Umbilical cord (tissue), 2 donors: ENCODE measurements at places on chromosomes 11 and 22.

GRCh38 chr11:80104191-80104590 is 663.4 kb upstream of the TENM4 start:
- DNase-seq, result no peak

DNA sequence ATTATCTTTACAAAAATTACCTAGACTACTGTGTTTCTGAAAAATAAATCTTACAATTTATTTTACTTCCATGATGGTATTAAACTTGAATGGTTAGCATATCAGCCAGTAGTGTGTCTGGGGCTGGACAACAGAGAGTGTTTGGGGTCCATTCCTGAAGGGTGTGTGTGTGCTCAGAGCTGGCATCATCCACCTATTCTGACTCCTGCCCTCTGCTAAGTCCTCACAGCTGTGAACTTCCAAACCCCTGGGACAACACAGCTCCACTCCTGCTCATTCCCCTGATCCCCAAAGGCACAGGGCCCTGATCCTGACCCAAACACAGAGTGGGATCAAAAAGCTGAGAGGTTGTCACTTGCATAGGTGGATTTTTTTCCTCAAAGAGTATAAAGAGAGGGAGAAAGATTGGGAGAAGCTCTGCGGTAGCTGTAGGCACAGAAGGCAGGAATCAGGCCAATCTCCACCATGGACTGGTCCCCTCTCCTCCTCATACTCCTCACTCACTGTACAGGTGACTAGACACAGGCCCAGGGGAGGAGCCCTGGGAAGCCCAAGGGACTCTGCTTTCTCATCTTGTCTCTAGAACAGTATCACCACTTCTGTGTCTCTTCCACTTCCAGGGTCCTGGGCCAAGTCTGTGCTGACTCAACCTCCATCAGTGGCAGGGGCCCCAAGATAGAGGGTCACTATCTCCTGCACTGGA is 55.7 kb upstream of the TOP3B start:
- no peak for DNase-seq

GRCh38 chr11:662689-663274 is 25.7 kb downstream of the DRD4 start:
- peak; percentile 63 for DNase-seq

DNA sequence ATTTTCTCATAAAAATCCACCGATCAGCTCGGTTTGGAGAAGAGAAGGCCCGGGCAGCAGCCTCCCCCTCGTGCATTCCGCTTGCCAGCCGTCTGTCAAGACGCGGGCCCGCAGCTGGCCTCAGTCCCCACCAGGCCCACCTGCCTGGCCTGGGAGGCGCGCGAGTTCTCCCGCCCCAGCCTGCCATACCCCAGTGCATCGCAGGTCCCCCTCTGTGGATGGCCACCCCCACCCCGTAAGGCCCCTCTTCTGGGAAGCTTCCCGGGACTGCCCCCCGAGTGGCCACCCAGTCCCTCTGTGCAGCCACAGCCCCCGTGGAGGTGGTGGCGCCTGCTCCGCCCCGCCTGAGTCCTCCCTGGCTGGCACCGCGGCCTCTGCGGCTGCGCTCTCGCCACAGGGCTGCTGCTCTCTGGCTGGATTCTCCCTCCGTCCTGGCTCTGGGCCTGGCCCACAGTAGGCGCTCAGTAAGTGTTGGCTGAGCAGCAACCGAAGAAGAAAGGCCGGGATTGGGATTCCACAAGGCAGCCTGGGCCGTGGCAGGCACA is 74.0 kb upstream of the TCF20 start:
- peak; percentile 59 for DNase-seq
